ENCODE measurements at places on chromosomes 1 and 21.

DNA sequence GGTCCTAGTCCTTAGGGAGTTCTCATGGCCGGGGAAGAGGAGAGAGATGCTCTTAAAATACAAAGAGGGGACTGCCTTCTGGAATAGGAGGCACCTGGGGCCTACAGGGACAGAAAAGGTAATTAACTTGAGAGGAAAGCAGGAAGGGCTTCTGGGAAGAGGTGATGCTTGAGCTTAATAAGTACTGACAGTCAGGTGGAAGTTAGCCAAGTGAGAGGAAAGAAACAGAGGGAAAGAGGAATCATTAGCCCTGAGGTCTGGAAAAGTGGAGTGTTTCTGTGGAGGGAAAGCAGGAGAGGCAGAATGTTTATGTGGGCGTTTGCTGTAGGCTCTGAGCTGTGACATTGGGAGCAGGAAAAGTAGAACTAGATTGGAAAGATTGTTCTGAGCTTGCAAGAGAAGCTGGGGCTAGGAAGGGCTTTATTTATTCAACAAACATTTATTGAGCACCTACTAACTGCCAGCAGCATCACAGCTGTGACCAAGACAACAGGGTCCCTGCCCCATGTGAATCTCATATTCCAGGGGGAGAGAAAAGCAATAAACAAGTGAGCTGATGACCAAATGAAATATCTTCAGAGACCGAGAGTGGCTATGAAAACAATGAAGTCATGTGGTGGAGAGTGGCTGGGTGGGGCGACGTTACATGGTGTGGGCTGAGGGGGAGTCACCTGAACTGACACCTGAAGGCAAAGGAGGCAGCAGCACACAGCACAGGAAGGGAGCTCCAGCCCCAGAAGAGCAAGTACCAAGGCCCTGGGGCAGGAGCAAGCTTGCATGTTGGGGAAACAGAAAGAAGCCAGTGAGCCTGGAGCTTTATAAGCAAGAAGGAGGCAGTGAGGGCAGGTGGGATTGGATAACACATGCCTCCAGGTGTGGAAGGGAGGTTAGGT lies 4.4 kb upstream of the FNDC5 start:
- no peak for DNase-seq

DNA sequence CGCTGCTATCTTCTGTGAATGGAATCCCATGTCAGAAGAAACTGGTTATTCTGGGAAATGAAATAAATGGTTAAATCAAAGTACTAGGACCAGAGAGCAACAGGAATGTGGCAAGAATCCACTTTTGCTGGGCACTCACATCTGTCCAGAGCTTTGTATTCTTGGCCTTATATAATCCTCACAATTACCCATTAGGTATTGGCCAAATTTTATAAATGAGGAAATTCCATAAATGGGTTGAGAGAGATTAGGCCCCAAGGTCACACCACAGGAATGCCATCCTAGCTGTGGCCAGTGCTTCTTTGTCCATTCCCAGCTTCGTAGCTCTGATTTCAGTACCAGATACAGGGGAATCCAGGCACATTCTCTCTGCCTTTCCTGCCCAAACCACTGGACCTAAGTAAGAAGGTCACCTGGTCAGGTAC lies 76.1 kb upstream of the HOOK1 start:
- no peak for DNase-seq

DNA sequence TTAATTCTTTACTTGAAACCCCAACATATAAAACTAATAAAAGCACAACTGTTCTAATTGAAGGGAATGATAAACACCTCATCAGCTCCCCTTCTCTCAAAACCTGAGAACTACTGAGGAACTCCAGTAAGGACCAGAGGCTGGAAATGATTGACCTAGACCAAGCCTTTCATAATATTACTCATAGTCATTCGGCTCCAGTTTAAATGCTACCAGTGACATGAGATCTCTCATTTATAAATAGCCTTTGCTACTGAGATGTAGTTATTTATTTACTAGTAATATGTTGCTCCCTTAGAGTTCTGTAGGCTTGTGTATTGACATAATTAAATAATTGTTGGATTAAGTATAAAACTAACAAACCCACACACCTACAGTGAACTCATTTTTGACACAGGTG lies 209.8 kb upstream of the PRMT6 start:
- no peak for DNase-seq

DNA sequence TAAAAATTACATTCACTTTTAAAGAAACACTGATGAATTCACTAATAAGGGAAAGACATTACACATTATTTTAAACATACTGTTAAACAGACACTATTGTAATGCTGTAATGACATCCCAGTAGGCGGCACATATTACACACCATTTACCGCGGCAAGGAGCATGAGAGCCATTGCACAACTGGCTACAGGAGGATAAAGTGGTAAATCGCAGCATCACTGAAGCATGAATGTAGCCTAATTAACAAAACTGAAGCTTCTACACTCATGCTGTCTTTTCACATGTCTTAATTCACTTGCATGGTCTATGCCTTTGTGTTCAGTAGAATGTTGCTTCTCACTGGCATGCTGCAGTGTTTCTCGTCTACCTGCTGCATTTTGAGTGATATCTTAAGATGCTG lies 1046.0 kb downstream of the MRPL39 start:
- DNase-seq = no peak

- DNase-seq = no peak
Observed at GRCh38 chr1:7596126-7596965, 174.8 kb upstream of the VAMP3 start.

DNA sequence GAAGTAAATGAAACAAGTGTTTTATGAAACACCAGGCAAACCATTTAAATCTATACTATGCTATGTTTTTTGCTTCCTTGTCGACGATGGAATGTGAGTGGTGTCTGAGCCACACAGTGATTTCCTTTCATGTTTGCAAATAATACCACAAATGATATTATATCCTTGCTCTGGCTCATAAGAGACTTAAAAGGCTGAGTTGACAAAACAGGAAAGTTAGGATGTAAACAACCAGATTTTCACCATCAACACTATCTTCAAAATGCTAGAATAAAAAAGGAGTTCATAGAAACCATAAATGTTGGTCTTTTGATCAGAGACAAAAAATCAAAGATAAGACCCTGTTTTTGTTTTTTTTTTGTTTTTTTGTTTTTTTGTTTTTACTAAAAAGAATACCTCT lies 17.8 kb upstream of the MAGI3 start:
- DNase-seq = no peak

- no peak for DNase-seq
Observed at GRCh38 chr21:16078382-16078781, 348.6 kb downstream of the USP25 start.

DNA sequence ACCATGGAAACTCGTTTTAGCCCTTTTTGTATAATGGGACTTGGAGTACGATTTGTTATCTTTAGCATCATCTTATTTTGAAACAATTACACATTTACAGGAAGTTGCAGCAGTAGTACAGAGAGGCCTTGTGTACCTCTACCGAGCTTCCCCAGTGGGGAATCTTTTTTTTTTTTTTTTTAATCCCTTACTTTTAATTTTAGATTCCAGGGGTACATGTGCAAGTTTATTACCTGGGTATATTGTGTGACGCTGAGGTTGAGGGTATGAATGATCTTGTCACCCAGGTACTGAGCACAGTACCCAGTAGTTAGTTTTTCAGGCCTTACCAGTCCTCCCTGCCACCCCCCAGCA lies 45.9 kb downstream of the HHAT start:
- DNase-seq = no peak

GRCh38 chr1:175146529-175147213 lies 45.9 kb downstream of the KIAA0040 start:
- peak; percentile 43 for DNase-seq

GRCh38 chr1:77548285-77548684 lies 134.2 kb downstream of the ZZZ3 start:
- DNase-seq = no peak

DNA sequence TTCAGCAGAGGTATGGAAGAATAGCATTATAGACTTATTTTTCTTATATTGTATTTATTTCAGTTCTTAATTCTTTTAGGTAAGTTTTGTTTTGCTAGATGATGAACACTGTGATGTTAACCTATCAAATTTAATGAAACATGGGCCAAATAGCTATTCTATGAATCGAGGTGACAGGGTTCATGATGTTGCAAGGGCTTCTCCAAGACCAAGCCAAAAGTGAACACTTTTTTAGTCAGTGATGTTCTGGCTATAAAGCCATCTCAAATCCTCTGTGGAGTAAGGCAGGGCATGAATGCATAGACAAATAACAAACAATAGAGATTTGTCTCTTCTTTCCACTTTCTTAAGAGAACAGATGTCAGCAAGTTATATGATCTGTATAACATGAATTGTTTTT lies 26.7 kb downstream of the C1orf146 start:
- DNase-seq = no peak

GRCh38 chr1:198678301-198678836 lies 39.5 kb downstream of the PTPRC start:
- no peak for DNase-seq

DNA sequence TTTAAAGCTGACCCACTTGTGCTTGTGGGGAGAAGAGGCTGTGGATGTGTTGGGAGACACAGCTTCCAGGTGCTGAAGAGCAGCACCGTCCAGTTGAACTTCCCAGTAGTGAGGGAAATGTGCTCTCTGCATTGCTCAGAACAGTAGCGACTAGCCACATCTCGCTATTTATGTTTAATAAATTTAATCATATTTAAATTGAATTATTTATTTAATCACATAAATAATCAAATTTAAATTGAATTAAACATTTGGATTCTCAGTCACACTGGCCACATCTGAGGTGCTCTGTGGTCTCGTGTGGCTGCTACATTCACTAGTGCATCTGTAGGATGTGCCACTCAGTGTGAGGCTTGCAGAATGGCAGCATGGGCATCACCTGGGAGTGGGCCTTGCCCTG lies 20.1 kb downstream of the NTPCR start:
- no peak for DNase-seq

DNA sequence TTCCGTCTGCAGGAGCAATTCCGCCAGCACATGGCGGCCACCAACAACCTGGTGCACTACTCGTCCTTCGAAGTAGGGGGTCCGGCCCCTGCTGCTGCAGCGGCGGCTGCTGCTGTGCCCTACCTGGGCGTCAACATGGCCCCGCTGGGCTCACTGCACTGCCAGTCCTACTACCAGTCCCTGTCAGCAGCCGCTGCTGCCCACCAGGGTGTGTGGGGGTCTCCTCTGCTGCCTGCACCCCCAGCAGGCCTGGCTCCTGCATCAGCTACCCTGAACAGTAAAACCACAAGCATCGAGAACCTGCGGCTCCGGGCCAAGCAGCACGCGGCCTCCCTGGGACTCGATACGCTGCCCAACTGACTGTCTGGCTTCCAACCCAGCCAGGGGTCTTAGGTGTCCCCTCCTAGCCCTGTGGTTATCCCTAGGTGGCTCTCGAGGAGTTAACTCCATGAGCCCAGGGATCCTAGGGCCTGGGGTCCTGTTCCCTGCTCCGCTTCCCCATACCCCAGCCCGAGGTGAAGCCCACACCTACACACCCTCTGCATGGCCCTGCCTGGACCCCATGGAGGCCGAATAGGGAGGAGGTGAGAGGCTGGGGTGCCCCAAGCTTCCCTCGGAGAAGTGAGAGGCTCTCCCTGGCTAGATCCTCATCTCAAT lies 22.6 kb downstream of the DMBX1 start:
- no peak for DNase-seq

GRCh38 chr21:42594616-42595282 lies 58.7 kb upstream of the PDE9A start:
- no peak for DNase-seq

DNA sequence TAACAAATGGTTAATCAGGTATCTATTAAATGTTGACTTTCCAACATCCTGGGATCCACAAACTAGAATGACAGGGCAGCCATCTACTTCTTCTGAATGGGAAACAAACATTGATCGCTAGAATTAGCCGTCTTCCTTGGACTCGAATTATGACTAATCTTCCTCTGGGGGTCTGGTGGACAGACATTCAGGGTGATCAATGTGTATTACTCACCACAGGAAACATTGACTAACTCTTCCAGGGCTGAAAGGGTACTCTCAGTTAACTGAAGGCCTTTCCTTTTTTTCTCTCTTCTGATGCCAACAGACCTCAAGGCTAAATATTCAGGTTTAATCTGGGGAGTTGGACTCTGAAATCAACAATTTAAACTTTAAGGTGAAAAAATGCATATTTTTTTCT lies 9.5 kb downstream of the NOL9 start:
- DNase-seq = no peak

DNA sequence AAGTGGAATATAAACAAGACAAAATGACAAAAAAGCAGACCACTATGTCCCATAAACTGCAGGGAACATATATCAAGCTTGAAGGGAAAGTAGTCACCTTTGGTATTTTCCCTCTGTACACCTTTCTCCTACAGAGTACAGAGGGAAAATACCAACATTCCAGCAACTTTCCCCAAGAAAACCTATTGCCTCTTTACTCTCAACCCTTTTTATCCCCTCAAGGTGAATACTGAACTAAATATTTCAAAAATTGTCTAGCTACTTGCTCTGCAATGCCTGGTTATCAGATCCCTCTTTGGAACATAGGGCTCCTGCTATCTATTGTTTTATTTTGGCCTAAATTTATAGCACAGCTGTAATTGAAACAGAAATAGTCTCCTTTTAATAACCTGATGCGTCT lies 15.8 kb downstream of the CTXND2 start:
- no peak for DNase-seq

- no peak for DNase-seq
Observed at GRCh38 chr1:165580931-165581871, 37.4 kb downstream of the LRRC52 start.

DNA sequence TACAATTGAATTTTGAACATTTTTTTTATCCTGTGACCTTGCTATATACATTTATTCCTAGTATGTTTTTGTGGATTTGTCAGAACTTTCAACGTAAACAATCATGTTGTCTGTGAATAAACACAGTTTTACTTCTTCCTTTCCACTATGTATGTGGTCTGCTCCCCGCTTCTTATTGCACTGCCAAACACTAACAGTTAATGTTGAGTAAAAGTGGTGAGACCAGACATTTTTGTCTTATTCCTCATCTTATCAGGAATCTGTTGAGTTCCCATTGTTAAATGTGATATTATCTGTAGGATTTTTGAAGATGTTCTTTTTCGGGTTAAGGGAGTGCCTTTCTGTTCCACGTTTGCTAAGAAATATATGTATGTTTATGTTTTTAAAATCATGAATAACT lies 45.9 kb downstream of the CAMSAP2 start:
- no peak for DNase-seq

DNA sequence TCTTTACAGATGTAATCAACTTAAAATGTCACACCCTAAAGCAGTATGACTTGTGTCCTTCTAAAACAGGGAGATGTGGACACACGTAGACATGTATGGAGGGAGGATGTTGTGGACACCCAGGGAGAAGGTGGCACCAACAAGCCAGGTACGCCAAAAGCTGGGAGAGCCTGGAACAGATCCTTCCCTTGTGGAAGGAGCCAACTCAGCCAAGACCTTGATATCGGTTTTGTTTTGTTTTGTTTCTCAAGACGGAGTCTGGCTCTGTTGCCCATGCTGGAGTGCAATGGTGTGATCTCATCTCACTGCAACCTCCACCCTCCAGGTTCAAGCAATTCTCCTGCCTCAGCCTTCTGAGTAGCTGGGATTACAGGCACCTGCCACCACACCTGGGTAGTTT lies 45.6 kb downstream of the CHAF1B start:
- no peak for DNase-seq

DNA sequence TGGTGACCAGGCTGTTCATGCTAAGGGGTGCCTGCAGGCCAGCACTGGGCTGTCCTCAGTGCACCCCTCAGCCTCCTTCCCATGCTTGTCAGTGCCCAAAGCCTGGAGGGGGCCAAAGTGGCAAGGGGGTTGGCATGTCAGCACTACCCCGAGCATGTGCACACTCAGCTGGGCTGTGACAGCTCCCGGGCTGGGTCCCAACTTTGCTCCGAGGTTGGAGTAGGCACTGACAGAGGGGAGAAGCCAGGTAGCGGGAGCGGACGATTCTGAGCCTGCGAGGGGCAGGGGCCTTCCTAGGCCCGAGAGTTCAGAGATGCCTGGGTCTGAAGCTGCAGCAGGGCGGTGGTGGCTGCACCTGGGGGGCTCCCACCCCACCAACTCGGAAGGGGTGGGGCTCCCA lies 119.0 kb downstream of the MAST2 start:
- DNase-seq = no peak
